ENCODE measurements at places on chromosomes 13 and 19. TPM values are rescaled to one million over a fixed set of nuclear protein-coding genes. Genes with fewer than 3 reads are reported as not detected.

Gene SPACA6
- total RNA-seq: 13.1 TPM

Gene RYR1
- total RNA-seq: not detected

Gene FFAR3
- not detected for total RNA-seq

Gene PRKACA
- total RNA-seq: 136 TPM

Gene SIGLEC11
- total RNA-seq: not detected

Gene CYP2A7
- total RNA-seq: not detected

Gene UTP14C
- total RNA-seq: 19.1 TPM

Gene MBD3L2
- total RNA-seq: not detected

Gene ZNF610
- total RNA-seq: not detected

Gene SLC6A16
- 0.13 TPM for total RNA-seq

- H3K27me3 ChIP-seq: no peaks in the 10 kb centered on the region
- H3K27ac ChIP-seq: peak overlapping the region; percentile 51
- no peak overlapping the region for H3K4me3 ChIP-seq
- no peak for DNase-seq
- H3K4me1 ChIP-seq: peaks cover 12% of the 10 kb centered on the region
These were observed 11.2 kb downstream of the BCAT2 start for GRCh38 chr19:48799358-48800300.

DNA sequence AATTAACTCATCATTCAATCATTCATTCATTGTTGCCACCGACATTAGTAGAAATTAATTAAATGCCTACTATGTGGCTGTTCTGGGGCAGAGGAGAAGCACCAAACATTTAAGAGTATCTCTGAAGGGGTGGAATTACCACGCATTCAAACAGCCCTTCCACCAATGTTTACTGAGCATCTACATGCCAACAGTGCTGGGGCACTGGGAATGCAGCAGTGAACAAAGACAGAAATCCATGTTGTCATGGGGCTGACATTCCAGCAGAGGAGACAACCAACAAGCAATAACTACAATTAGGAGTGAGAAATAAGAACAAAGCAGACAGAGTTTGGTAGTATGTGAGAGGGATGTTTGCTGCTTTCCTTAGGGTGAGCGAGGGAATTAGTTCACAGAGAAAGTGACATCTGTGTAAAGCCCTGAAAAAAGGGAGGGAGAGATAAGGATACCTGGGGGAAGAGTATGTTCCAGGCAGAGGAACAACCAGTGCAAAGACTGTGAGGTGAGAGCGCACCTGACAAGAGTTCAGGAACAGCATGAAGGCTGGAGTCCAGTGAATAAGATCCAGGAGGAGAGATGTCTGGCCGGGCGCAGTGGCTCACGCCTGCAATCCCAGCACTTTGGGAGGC, 1.3 kb upstream of the PAK4 start:
- peaks cover 2% of the 10 kb centered on the region for H3K27me3 ChIP-seq
- no peak overlapping the region for H3K27ac ChIP-seq
- H3K36me3 ChIP-seq: peaks cover 5% of the 10 kb centered on the region
- H3K4me1 ChIP-seq: peaks cover 30% of the 10 kb centered on the region
- DNase-seq: no peak
- H3K4me3 ChIP-seq: peak overlapping the region; percentile 35

DNA sequence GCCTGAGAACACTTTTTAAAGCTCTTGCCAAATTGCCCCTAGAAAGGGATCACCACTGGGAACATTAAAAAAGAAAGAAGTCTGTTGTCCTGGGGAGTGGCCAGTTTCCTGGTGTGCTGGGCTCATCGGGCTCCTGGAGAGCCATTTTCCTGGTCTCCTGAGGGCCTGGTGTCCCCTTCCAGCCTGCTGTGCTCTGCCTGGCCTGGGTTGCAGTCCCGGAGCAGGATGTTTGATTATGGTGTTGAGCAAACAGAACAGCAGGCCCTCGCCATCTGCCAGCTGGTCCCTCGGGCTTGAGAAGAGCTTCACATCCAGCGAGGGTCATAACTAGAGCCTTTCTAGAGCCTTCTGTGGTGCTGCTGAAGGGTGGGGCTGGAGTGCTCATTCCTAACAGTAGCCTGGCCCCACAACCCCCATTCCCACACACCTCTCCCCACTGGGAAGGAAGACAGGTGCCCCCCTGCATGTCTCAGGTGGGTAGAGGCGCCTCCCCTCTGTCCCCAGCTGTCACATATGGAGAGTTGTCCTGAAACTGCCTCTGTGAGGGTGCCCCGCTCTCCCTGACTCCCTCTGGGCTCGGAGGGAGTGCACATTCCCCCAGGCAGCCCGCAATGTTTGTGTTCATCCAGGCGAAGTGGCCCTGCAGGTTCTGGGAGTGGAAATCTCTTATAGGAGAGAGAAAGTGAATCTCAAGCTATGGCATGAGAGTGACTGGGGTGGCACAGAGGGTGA, 151.1 kb downstream of the SIPA1L3 start:
- DNase-seq: no peak
- H3K27ac ChIP-seq: peak overlapping the region; percentile 36
- H3K27me3 ChIP-seq: no peaks in the 10 kb centered on the region
- no peaks in the 10 kb centered on the region for H3K36me3 ChIP-seq
- H3K4me1 ChIP-seq: peaks cover 42% of the 10 kb centered on the region

DNA sequence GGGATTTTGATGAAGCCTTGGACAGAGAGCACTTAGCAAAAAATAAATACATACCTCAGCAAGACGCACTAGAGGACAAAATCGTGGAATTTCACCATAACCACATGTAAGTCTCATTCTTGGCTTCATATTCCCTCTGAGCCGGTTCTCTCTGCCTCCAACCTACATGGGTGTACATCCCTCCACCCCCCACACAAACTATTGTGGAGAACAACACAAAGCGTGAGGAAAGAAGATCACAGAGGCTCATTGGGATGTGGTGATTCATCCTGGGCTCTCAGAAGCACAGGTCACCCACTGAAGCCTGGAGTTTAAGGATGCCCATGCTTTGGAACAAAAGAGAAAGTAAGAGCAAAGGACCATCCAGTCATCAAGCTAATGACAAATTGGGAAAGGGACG, 192.2 kb downstream of the STK24 start:
- peaks cover 11% of the 10 kb centered on the region for H3K27me3 ChIP-seq
- peak overlapping the region; percentile 74 for H3K27ac ChIP-seq
- DNase-seq: peak; percentile 33
- peaks cover 19% of the 10 kb centered on the region for H3K4me1 ChIP-seq
- peaks cover 47% of the 10 kb centered on the region for H3K36me3 ChIP-seq

- H3K4me1 ChIP-seq: no peaks in the 10 kb centered on the region
- H3K27ac ChIP-seq: no peak overlapping the region
- DNase-seq: no peak
- H3K4me3 ChIP-seq: no peak overlapping the region
These were observed 362.2 kb upstream of the PCDH20 start for GRCh38 chr13:61777899-61778298.

DNA sequence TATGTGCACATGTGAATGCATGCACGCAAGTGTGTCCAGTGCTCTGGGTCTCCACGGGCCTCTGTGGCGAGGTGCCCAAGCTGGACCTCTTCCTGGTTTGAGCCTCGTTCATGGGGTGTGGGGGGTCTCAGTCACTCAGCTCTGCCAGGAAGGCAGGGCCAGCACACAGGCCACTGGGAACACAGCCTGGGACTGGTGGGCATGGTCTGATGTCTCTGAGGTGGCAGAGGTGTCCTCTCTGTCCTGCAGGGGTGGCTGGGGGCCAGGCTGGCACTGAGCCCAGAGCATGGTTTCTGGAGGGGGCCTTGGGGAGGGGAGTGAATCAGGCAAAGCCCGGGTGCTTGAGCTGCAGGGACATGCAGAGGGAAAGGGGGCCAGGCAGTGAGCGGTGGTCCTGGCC, 9.4 kb downstream of the LRP3 start:
- H3K4me1 ChIP-seq: no peaks in the 10 kb centered on the region
- H3K27me3 ChIP-seq: peaks cover 7% of the 10 kb centered on the region
- H3K4me3 ChIP-seq: no peak overlapping the region
- H3K27ac ChIP-seq: no peak overlapping the region
- DNase-seq: no peak
- no peaks in the 10 kb centered on the region for H3K36me3 ChIP-seq

DNA sequence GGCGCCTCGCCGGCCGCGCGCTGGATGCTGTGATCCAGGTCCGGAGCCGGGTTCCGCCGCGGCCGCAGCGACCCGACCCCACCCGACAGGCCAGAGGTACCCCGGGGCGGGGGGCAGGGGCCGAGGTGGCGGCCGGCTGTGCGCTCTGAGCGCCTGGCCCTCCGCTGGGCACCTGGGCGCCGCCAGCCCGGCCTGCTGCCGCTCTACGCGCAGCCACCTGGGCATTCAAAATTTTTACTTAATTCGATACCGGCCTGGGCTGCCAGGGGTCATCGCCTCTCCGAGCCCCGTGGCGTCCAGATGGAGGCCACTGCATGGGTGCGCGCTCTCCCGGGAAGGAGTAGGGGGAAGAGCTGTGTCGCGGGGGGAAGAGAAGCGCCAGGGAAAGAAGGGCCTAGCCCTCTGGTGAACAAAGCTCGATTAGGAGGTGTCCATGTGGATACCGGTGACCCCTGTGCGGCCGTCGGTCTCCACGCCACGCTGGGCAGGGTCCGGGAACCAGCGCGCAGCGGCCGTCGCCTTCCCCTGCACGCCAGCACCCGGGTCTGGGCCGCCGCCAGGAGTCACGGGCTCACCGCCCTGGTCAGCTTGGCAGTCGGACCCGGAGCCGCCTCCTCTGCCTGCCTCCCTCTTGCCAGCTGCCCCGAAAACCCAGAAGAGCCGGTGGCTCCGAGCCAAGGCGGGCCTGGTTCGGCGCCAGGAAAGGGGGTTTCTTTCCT, 666 bp downstream of the BIVM start:
- H3K4me3 ChIP-seq: peak overlapping the region; percentile 96
- H3K36me3 ChIP-seq: peaks cover 8% of the 10 kb centered on the region
- H3K27me3 ChIP-seq: no peaks in the 10 kb centered on the region

DNA sequence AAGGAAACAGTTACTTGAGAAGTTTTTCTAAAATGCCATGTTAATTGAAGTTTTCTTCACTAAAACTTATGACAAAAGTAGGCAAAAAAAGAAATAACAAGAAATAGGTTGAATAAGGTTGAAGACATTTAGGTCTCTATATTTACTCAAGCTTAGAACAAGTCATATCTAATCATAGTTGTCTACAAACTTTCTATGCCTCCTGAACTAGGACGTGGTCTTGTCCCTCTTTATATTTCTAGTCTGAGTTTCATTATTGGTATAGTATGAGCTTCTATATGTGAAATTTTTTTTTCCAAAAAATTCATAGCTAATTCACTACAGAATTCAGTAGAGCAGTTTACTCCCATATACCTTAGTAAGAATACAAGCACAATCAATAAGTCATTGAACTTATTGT, 836.4 kb downstream of the SLITRK6 start:
- no peak overlapping the region for H3K27ac ChIP-seq
- no peaks in the 10 kb centered on the region for H3K36me3 ChIP-seq
- peaks cover 5% of the 10 kb centered on the region for H3K4me1 ChIP-seq

DNA sequence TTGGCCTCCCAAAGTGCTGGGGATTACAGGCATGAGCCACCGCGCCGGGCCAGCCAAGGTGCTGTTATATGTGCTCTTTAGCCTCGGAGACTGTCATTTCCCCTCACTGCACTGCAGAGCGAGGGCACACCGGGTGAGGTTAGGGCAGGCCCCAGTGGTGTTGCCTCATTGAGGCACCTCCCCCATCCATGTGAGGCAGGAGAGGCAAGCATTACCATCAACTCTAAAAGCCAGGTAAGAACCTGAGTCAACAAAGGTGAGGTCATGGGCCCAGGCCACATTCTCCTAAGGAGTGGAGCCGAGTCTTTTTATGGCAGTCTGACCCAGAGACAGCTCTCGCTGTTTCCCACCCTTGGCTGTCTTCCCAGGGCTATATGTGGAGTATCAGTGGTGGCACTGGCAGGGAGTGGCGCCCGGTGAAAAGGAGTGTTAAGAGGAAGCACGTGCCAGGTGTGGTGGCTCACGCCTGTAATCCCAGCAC, 10.9 kb downstream of the B3GNT8 start:
- H3K27me3 ChIP-seq: peaks cover 4% of the 10 kb centered on the region
- peaks cover 18% of the 10 kb centered on the region for H3K36me3 ChIP-seq
- no peak overlapping the region for H3K4me3 ChIP-seq
- H3K4me1 ChIP-seq: no peaks in the 10 kb centered on the region
- H3K27ac ChIP-seq: no peak overlapping the region

GRCh38 chr13:46184277-46184699, 2.3 kb upstream of the LCP1 start:
- DNase-seq: no peak
- no peak overlapping the region for H3K4me3 ChIP-seq
- no peak overlapping the region for H3K27ac ChIP-seq
- no peaks in the 10 kb centered on the region for H3K36me3 ChIP-seq

GRCh38 chr13:108948251-108948671, 318.9 kb downstream of the MYO16 start:
- H3K27me3 ChIP-seq: no peaks in the 10 kb centered on the region
- no peak overlapping the region for H3K27ac ChIP-seq
- DNase-seq: no peak
- H3K4me1 ChIP-seq: peaks cover 17% of the 10 kb centered on the region
- no peak overlapping the region for H3K4me3 ChIP-seq

GRCh38 chr13:95833719-95834118, 156.8 kb downstream of the DNAJC3 start:
- DNase-seq: no peak
- peaks cover 17% of the 10 kb centered on the region for H3K4me1 ChIP-seq
- H3K27me3 ChIP-seq: no peaks in the 10 kb centered on the region
- H3K4me3 ChIP-seq: no peak overlapping the region
- no peak overlapping the region for H3K27ac ChIP-seq
- H3K36me3 ChIP-seq: peaks cover 25% of the 10 kb centered on the region

- no peak overlapping the region for H3K4me3 ChIP-seq
- H3K27ac ChIP-seq: no peak overlapping the region
- no peaks in the 10 kb centered on the region for H3K27me3 ChIP-seq
- peaks cover 34% of the 10 kb centered on the region for H3K4me1 ChIP-seq
- no peak for DNase-seq
These were observed 63.4 kb upstream of the MED4 start for GRCh38 chr13:48158290-48158689.

GRCh38 chr19:10291554-10292205, 1.9 kb downstream of the ICAM5 start:
- DNase-seq: no peak
- H3K27me3 ChIP-seq: peaks cover 8% of the 10 kb centered on the region
- peak overlapping the region; percentile 52 for H3K27ac ChIP-seq
- peaks cover 28% of the 10 kb centered on the region for H3K4me1 ChIP-seq
- H3K4me3 ChIP-seq: peak overlapping the region; percentile 91

- DNase-seq: no peak
- H3K36me3 ChIP-seq: peaks cover 8% of the 10 kb centered on the region
- peaks cover 14% of the 10 kb centered on the region for H3K4me1 ChIP-seq
- no peak overlapping the region for H3K4me3 ChIP-seq
- H3K27ac ChIP-seq: no peak overlapping the region
These were observed 9.1 kb downstream of the TLE5 start for GRCh38 chr19:3053218-3053621.

GRCh38 chr19:41431426-41432386, 4.5 kb upstream of the B3GNT8 start:
- no peak overlapping the region for H3K4me3 ChIP-seq
- no peak overlapping the region for H3K27ac ChIP-seq
- peak; percentile 46 for DNase-seq
- H3K36me3 ChIP-seq: peaks cover 16% of the 10 kb centered on the region
- H3K4me1 ChIP-seq: peaks cover 30% of the 10 kb centered on the region

GRCh38 chr13:44224450-44225149, 149.0 kb upstream of the SERP2 start:
- H3K36me3 ChIP-seq: no peaks in the 10 kb centered on the region
- no peak overlapping the region for H3K4me3 ChIP-seq
- DNase-seq: no peak
- no peak overlapping the region for H3K27ac ChIP-seq

GRCh38 chr19:30676990-30677679, 305.0 kb downstream of the ZNF536 start:
- no peak overlapping the region for H3K27ac ChIP-seq
- H3K4me3 ChIP-seq: no peak overlapping the region
- H3K27me3 ChIP-seq: peaks cover 20% of the 10 kb centered on the region
- DNase-seq: no peak

Measured in HFFc6 (cell line).